ENCODE measurements at places on chromosomes 6 and 20.

GRCh38 chr20:1001116-1001515 is 995 bp downstream of the RSPO4 start:
- no peak for DNase-seq

- no peak for DNase-seq
Measured at GRCh38 chr6:167524261-167525111, 199.6 kb downstream of the TTLL2 start.

- DNase-seq, result no peak
Measured at GRCh38 chr6:91155129-91155785, 568.4 kb upstream of the MAP3K7 start.

DNA sequence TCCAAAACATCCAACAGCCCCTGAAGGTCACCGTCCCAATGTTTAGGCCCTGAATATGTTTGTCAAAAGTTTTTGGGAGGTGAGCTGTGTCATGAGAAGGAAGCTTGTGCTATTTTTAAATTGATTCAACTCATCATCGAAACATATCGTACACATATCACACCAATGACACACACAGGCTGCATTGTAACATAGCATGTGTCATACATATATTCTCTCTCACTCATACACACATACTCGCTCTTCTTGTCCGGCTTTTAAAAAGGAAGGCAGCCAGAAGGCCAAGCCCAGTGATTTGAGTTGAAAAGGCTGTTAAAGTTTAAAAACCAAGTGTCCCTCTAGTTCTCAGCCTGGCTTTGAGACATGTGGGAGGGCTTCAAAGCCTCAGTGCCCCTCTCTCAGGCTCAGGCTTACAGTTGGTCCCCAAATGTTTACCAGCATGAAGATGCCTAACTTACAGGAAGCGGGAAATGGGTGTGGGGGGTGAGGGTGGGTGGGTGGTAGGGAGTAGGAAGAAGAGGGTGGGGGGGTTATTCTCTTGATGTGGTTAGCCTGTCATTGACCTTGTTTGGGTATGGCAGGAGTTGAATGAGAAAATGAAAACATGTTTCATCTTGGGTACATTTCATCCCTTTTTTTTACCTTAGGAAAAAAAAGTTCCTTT is 3.3 kb upstream of the PRDM1 start:
- no peak for DNase-seq

DNA sequence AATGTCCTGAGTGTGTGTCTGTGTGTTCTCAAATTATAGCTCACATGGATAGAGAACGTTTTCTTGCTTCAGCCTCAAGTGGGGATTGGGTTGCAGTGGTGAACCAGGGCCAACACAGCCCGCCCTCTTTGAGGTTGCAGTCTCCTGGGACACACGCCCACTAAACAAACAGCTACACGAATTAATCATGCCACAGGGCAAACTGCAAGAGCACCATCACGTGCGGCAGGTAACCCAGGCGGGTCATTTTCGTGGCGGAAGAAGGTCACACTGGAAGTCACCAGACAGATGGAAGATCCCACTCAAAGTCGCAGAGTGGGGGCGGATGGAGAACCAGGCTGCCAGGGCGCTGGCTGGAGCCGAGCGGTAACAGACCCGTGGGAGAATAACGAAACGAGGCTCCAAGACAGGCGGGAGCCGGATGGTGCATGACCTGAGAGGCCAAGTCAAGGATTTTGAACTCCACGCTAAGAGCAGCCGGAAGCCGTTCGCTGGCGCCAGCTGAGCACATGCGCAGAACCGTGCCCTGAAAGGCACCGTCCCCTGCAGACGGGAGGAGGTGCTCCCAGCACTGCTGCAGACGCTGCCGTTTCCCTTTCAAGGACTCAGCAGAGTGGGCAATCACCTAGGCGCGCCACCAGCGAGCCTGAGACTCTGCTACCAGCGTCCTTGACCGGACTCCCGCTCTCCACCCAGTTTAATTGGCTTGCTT is 10.7 kb downstream of the DLL1 start:
- DNase-seq, result no peak

DNA sequence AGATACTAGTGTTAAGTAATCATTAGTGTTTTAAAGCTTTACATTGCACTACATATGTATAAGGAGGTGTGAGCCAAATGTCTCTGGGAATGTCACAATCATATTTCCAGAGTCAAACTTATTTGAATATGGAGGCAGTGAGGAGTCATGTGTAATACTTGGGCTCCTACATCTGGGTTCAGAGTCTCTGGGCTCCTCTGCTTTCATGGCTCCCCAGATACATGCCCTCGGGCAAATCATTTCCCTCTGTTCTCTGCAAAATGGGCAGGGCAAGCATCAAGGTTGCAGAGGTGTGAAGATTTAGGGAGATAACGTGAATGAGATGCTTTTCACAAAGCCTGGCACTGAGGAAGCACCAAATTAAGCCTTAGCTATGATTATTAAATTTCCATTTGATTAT is 138.3 kb upstream of the SGK1 start:
- DNase-seq, result no peak

DNA sequence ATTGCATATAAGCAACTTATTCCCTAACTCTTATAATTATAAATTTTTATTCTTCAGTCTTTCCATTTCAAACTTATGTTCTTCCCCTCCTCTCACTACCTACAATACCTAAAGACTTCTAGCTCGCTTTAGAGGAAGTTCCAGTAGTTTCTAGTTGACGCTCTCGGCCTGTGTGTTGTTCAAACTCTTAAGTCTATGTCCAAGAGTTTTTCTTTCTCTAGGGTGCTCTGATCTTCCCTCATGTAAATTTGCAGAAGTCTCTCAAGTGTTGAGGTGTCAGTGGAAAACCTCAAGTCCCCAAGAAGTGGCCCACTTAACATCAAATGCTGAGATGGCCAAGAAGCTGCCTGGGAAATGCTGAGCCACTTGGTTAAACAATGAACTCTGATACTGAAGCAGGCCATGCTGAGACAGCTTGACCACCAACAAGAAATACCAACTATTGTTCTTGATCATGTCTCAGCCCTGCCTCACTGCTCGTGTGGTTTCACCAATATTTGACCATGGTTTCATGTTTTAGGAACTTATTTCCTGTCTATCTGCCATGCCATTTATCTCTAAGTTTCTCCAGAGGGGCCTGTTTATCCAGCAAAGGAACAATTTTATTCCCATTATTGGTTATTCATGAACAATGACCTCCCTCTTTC is 100.9 kb upstream of the TCF21 start:
- no peak for DNase-seq

Data from stimulated activated CD8-positive, alpha-beta memory T cell treated with anti-CD3 and anti-CD28 coated beads, Interleukin-4, amount 100 ng/mL, for 1 hour (primary cell).